Eye (tissue), 1 donor: ENCODE measurements at places on chromosomes 13 and 19.

- DNase-seq = no peak
Measured at GRCh38 chr13:110402299-110403069, 95.4 kb downstream of the COL4A2 start.

GRCh38 chr19:12527034-12527836 is 24.0 kb downstream of the ZNF564 start:
- DNase-seq = peak; percentile 51

DNA sequence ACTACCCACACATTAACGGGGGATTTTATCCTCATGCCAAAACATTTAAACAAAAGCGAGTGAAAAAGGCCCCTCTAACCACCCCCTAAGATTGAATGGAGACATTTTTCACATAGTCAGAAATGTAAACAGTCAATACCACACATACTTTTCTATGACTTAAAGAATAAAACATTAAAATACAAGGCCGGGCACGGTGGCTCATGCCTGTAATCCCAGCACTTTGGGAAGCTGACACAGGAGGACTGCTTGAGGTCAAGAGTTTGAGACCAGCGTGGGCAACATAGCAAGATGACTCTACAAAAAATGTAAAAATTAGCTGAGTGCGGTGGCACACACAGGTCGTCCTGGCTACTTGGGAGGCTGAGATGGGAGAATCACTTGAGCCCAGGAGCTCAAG is 47.3 kb downstream of the MPHOSPH8 start:
- DNase-seq = no peak

DNA sequence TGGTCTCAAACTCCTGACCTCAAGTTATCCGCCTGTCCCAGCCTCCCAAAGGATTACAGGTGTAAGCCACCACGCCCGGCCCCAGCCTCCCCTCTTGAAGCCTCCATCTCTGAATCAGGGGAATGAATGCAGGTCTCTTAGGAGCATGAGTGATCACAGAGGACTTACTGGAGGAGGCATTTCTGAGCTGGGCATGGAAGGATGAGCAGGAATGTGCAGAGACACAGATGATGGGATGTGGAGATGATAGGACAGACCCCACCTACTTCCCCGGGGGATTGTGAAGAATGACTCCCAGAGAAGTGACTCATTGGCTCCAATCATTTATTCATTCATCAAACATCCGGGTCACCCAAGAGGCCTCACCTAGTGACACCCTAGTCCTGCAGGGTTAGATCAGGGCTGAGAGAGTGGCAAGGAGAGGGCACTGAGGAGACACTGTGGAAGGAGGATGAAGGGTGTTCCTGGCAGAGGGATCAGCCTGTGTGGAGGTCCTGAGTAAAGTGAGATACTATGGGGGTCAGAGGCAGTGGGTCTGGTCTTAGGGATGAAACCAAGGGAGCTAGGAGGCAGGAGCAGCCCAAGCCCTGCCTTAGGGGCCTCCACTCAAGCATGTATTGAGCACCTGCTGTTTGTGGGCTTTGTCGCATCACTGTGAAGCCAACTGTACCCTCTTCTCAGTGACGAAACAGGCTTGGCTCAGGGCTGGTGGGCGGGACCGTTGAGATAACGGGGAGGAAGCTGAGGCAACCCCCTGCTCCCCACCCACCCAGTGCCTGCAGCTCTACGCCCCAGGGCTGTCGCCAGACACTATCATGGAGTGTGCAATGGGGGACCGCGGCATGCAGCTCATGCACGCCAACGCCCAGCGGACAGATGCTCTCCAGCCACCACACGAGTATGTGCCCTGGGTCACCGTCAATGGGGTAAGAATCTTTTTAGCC is 3.0 kb downstream of the IFI30 start:
- no peak for DNase-seq

GRCh38 chr13:78679329-78679728 is 20.4 kb upstream of the OBI1 start:
- DNase-seq = no peak

GRCh38 chr19:1818549-1819195 is 6.6 kb upstream of the ATP8B3 start:
- DNase-seq = no peak

DNA sequence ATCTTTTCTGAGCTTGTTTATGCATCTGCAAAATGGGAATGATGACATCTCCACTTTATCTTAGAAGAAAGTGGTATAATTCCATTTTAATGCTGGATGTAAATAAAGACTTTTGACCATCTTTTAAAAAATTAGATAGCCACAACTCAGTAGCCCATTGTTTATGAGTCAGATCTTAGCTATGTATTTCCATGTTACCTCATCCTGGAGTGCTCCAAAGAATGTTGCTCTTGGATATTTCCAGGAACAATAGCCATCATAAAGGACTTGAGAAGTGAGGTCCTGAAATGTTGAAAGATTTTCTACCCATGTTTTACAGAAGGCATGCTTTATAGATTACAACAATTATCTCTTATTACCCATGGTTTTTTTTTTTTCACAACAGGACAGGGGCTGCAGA is 229.3 kb upstream of the EDNRB start:
- no peak for DNase-seq

GRCh38 chr13:86922936-86923335 is 748.2 kb upstream of the SLITRK5 start:
- DNase-seq = no peak
